ENCODE measurements at places on chromosomes 11 and 22.

DNA sequence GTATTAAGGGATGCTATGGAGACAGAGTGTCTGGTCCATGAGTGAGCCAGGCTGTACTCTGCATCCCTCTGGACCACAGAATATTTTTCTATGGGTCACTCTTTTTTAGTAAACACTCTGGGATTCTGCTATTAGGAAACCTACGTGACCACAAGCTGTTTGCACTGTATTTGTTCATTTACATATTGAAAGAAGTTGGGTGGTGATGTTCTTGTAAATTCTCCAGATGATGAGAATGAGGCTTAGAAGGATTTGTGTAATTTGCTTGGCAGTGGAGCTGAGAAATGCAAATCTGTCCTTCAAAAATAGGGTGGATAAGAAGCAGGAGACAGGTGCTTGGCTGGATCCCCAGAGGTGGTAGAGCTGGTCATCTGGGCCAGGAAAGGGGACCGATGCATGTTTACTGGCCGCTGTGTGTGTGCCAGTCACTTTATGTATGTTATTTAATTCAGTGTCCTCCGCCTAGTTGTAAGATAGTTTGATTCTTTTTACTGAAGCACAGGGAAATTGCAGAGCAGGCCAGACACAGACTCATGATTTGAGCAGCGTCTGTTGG is 63.7 kb upstream of the HEPHL1 start:
- no peak for DNase-seq

DNA sequence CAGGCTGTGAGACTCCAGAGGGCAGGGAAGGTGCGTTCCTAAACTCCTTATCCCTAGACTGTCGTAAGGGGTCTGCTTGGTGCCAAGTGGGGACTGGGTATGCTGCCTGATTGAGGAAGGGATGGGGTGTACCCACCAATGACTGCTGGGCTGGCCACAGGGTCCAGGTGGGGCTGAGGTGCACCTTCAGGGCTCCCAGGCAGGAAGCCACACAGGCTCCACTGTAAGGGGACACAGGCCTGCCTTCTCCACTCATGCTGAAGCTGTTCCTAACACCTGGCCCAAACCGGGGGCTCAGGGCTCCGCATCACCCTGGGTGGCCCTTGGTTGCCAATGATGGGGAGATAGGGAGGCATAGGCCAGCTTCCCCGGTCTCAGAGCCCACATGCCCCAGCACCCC is 20.4 kb downstream of the CABP7 start:
- DNase-seq: no peak

GRCh38 chr22:49513358-49513851 is 314.3 kb downstream of the BRD1 start:
- DNase-seq: no peak

DNA sequence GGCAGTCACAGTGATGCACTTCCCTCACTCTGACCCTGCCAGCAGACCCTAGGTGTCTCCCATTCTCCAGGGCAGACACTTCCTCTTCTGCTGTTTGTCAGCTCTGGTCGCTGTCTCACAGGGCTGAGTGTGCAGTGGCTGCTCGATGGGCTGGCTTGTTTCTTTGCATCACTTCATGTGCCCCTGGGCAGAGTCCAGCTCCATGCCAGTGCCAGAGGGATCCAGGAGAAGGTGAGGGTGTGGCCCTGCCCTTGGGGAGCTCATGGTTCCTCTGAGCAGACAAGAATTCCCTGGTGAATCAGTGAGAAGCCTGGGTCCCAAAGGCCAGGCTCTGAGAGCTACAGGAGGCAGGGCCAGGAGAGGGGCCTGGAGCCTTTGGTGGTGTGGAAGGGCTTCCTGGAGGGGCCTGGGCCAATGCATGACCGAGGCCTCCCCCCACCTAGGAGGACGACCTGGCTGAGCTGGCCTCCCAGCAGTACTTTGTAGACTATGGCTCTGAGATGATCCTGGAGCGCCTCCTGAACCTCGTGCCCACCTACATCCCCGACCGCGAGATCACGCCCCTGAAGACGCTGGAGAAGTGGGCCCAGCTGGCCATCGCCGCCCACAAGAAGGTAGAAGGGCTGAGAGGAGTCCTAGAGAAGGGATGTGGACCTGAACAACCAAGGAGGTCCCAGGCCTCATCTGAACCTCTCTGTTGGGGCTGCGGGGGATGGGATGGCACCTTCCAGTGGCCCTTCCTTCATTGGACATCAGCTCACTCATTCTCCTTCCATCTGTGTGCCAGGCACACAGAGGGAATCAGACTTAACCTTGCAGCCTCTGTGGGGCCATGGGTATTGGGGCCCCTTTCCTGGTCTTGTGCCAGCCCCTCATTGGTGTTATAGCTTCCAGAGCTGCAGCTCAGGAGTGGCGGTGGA is 66.1 kb downstream of the MYO7A start:
- DNase-seq: no peak

GRCh38 chr11:33492596-33492995 is 208.0 kb downstream of the C11orf91 start:
- DNase-seq: no peak

GRCh38 chr11:29985248-29985647 is 31.6 kb downstream of the KCNA4 start:
- DNase-seq: no peak

DNA sequence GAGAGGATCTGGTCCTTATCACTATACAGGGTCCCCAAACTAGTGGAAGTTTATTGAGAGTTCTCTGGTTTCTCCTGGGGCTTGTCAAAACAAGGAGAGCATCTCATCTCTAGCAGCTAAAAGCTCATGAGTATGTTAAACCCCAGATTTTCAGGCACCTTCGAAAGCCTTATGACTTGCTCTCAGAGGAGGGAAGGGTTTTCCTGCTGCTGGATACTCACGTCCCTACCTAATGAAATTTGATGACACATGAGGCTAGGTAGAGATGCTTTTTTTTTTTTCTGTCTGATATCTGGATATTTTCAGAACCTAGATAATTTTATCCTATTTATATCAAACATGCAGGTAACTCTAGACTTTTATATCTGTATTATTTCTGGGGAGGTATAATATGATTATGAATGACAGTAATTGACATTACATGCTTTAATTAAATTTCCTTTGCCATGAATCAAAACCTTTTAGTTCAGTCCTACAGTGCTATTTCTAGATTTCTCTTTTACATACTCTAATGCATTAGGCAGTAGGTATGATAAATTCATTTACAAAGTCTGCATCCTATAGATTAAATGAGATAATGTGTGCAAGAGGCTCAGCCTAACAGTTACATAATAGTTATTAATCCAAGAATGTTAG is 73.9 kb downstream of the PARVA start:
- DNase-seq: no peak

DNA sequence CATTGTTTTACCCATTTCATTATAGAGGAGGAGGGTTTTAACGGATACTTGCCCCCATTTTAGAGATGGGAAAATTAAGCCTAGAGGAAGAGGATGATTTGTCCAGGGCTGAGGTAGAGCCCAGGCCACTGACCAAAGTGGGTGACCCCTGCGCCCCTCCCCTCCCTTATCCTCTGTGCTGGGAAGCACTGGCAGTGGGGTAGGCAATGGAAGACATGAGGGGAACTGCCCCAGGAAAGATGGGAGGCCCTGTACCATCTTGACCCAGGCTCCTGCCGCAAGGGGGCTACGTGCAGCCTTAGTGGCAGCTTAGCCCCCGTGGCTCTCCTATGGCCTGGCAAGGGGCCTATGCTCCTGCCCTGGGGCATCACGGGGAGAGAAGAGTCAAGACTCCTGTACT is 76.4 kb upstream of the MYOD1 start:
- DNase-seq: no peak

GRCh38 chr11:107747622-107748021 is 35.8 kb upstream of the SLN start:
- DNase-seq: no peak

DNA sequence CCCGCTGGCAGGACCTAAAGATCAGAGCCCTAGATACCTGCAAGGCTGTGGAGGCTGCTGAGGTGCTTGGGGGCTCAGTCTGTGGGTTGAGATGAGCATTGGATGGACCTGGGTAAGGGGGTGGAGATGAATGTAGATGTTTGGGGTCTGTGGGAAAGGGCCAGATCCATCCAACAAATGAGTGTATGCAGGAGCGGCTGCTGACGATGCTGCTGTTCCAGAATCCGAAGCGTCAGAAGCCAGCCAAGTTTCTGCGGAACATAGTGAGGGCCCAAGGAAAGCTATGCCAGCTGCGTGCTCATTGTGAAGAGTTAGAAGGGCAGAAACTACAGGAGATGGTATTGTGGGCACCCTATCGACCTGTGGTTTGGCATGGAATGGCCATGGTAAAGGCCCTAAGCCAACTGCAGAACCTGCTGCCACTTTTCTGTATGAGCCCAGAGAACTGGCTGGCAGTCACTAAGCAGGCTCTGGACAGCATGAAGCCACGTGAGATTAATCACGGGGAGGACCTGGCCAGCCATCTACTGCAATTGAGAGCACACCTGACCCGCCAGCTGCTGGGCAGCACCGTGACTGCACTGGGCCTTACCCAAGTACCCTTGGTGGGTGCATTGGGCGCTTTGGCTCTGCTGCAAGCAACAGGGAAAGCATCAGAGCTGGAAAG is 36.6 kb downstream of the RRP8 start:
- no peak for DNase-seq

DNA sequence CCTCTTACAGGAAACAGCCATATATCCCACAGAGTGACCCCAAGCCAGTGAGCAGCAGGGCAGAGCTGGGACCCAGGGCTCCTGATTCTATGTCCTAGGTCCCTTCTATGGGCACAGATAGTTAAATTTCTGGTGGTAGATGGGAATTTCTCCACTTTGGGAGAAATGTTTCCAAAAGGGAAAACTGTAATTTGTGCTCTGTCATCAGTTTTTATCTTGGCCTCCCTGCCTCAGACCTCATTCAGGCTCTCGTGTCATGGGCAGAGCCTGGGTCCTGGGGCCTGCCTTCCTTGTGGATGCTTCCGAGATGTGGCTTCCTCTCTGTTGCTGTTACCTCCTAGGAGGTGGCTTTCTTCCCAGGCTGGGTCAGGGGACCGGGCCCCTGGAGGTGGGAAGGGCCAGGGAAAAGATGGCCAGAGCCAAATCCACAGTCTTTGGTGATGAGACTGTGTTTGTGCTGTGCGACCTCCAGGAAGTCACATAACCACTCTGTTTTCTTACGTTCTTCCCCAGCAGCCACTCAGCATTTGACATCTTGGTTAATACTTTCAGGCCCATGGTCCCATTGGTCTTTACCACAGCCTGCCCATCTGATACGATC is 8.6 kb downstream of the LRRC32 start:
- DNase-seq: no peak

GRCh38 chr11:76783896-76784813 is 999 bp downstream of the TSKU start:
- peak; percentile 28 for DNase-seq

DNA sequence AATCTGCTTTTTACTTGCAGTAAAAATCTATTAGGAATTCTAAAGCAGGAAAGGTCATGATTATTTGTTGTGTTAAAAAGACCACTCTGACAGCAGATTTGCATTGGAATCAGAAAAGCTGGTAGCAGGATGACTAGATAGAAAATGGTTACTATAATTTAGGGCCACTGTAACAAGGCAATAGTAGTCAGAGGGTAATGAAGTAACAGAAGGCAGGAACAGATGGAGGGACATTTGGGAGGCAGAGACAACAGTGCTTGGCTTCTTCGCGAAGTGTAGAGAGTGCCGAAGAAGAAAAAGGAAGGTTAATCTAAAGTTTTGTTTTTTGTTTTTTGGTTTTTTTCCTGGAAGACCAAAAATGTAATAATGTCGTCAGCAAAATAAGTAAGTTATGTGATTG is 129.8 kb upstream of the SLC5A12 start:
- DNase-seq: peak; percentile 57

GRCh38 chr22:22879675-22880155 is 7.9 kb upstream of the IGLL5 start:
- no peak for DNase-seq

- no peak for DNase-seq
Measured at GRCh38 chr11:30503156-30503555, 83.0 kb downstream of the MPPED2 start.

- DNase-seq: no peak
Measured at GRCh38 chr11:21866781-21867180, 326.1 kb upstream of the ANO5 start.

DNA sequence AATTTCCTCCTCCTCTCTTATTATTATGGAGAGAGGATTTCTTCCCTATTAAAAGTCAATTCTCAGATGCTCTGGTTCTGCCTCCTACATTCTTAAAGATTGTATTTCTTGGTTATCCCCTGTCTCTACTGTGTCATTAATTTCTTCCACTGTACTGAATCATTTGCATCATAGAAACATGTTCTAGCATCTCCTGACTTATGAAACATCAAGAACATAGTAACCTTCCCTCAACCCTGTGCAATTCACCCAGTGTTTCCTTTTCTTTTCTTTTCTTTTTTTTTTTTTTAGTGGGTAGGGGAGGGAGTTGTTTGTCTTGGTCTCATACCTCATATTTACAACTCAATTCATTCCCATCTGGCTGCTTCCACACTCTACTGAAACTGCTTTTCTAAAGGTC is 288.0 kb upstream of the PLET1 start:
- DNase-seq: no peak

DNA sequence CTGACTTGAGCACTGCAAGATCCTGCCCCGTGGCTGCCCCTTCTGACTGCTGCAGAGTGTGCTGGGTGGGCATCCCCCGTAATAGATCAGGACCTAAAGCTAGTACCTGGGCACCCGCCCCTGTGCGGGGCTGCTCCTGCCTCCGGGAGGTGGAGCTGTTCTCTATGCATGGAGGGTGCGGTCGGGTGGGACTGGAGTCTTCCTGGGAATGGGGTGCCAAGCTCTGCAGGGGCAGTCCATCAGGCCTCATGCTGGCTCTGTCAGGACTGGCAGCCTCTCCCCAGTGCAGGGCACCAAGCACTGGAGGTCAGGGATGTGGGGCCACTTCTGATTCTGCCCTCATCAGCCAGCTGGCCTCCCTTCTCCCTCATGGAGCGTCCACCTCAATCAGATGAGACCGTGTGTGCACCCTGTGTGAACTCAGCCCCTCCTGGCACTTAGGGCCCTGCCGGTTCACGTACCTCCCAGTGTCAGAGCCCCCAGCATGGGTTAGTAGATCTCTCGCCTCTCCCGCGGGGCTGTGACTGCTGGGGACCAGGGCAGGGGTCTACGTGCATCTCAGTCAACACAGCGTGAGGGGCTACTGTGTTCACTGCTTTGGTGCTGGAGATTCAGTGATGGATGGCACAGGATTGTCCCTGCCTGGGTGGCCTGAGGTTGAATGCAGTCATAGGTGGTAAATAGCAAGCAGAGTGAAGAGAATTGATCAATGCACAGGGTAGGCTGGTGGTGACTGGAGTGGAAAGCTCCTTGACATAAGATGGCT is 30.8 kb downstream of the MPPED1 start:
- DNase-seq: no peak

- no peak for DNase-seq
Measured at GRCh38 chr11:132099692-132100091, 729.3 kb downstream of the NTM start.

- no peak for DNase-seq
Measured at GRCh38 chr22:23055449-23056179, 14.7 kb upstream of the GNAZ start.

- DNase-seq: no peak
Measured at GRCh38 chr11:126265811-126266210, 2.9 kb downstream of the SRPRA start.
